Activated CD8-positive, alpha-beta memory T cell treated with anti-CD3 and anti-CD28 coated beads for 4 hours (primary cell): ENCODE measurements at places on chromosomes 12 and 14.

DNA sequence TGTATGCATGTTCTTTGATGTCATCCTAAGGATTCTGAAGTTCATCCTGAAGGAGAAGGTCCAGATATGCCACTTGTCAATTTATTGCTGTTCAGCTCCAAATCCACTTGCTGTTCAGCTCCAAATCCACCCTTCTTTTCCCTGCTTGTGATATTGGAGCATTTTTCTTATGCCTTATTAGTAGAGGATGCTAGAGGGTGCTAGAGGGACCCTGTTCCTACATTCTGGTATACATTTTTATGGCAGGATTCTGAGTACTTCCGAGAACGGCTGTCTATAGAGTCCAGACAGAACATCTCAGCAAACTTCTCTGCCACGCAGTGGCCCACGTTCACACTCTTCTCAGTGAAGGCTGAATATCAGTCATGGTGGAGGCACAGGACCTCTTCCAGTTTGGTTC, 406.7 kb downstream of the NOVA1 start:
- no peak for DNase-seq

GRCh38 chr12:96192926-96193573, 1.1 kb upstream of the ELK3 start:
- no peak for DNase-seq

GRCh38 chr14:79037106-79037505, 866.9 kb downstream of the NRXN3 start:
- DNase-seq, result no peak

- no peak for DNase-seq
Measured at GRCh38 chr14:23386999-23387398, 10.2 kb downstream of the CMTM5 start.

DNA sequence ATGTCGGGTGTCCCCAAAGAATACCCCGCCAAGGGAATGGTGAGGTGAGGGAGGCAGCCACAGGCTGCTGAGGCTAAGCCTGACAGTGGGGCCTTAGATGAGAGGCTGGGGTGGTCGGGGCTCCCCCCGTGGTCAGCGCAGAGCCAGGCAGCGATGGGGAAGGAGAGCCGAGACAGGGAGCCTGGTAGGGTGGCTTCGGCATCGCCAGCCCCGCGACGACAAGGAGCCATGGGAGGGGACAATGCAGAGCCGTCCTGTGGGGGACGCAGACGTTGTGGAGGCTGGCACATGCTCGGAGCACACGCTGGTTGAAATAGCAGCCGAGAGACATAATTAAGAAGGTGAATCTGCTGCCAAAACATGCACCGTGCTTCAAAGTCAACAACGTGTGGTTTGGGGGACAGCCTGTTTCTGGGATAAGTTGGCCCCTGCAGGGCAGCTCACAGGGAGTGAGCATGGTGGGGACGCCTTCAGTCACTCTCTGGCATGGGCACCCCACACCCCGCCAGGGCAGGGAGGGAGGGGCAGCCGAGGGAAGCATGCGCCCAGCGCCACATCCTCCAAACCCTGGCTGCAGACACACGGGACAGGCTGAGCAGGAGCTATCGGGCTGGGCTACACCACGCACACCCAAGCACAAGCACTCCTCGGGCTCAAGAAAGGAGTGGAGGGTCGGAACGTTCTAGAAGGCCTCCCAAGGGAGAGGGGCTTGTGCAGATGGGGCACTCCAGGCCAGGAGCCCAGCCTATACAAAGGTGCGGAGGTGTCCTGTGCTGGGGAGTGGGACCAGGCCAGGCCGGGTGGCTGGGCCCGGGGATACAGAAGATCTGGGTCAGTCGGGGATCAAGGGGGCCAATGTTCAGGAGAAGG, 66.6 kb upstream of the C14orf180 start:
- no peak for DNase-seq

DNA sequence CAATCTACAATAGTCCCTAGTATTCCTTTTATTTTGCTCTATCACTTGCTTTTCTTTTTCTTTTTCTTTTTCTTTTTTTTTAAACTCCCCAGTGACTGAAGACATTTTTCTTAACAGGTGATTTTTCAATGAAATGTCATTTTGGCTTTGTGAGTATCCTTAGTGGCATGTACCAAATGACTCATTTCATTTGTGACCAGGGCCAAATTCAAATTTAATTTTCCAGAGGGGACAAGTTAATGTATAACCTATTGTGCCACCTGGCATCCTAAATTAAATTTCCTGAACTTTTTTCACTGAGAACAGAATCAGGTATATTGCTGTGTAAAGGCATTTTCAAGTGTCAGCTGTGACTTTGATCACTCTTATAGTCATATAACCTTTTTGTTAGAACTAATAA, 39.7 kb upstream of the SYT1 start:
- no peak for DNase-seq

GRCh38 chr14:89268514-89268913, 148.5 kb downstream of the FOXN3 start:
- DNase-seq, result no peak

DNA sequence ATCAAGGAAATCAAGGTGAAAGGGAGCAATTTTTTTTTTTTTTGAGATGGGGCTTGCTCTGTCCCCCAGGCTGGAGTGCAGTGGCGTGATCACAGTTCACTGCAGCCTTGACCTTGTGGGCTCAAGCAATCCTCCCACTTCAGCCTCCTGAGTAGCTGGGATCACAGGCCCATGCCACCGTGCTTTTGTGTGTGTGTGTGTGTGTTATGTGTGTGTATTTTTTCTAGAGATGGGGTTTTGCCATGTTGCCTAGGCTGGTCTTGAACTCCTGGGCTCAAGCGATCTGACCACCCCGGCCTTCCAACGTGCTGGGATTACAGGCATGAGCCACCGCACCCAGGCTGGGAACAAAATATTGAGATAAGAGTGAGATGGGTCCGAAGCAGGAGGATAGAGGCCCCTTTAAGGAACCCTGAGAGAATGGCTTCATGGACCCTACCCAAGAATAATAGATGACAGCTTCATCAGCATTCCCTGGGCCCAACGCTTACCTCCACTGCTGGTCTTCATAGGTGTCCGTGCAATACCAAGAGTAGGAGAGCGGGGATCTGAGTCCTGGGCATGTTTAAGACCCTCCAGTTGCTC, 1.0 kb downstream of the CDCA3 start:
- no peak for DNase-seq

DNA sequence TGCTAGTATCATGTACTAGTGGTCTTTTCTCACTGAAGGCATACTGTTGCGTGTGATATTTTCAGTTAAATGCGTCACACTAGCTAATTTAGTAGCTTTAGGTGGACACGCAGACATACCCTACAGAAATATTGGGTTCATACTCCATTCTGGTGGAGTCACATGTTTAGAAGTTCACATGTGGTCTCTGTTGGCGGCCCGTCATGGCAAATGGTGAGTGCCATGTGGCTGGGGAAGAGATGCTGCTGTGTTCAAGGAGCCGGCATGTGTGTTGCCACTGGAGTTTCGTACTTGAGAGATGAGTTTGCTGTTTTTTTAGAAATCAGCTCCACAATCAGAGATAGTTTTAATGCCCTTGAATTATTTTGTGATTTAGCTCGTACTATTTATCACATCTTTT, 454.6 kb downstream of the PCNX1 start:
- no peak for DNase-seq

DNA sequence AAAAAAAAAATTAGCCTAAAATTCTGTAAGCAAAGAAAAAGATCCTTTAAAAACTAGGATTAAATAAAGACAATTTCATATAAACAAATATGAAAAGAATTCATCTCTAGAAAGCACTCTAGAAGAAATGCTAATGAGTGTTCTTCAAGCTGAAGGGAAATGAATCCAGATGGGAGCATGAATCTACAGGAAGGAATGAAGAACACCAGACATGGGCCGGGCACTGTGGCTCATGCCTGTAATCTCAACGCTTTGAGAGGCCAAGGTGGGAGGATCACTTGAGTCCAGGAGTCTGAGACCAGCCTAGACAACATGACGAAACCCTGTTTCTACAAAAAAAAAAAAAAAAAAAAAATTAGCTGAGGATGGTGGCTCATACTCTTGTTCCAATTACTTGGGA, 297.2 kb downstream of the FBXL14 start:
- DNase-seq, result no peak

- no peak for DNase-seq
Measured at GRCh38 chr12:4769073-4769472, 48.9 kb downstream of the GALNT8 start.
